ENCODE measurements at places on chromosomes 3 and 15.

DNA sequence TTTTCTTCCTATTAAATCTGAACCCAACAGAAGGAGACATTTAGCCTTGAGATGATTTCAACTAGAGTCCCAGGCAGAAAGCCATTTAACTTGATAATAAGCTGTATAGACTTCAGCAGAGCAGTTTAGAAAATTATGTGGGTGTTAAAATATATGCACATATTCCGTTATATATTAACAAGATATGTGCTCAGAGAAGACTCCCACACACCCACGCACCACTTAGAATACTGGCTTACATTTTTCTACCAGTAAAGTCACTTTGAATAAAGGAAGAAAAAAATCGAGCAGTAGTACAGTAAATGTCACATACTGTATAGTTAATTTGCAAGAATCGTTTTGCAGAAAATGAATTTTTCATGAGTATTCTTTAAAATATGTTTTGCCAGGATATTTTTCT, 599.3 kb downstream of the FGF12 start:
- no peak for DNase-seq

DNA sequence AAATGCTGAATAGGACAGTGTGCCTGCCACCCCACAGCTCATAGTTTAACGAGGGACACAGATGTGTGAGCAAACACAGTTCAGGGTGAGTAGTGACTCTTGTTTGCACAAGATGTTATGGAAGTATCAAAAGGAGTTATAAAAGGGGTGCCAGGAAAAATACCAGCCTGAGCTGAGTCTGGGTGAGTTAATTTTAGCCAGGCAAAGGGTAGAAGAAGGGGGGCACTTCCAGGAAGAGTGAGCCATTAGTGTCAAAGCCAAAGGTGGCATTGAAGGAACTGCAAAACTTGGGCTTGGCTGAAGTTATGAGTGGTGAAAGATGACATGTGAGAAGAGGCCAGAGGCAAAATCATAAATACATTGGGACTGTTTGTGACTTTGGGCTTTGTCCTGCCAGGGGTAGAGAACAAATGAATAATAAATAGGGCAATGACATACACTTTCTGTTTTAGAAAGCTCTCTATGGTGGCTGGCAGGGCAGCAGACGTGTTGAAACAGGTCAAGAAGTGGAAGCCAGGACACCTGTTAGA, 1.9 kb upstream of the SPPL2A start:
- DNase-seq = no peak

DNA sequence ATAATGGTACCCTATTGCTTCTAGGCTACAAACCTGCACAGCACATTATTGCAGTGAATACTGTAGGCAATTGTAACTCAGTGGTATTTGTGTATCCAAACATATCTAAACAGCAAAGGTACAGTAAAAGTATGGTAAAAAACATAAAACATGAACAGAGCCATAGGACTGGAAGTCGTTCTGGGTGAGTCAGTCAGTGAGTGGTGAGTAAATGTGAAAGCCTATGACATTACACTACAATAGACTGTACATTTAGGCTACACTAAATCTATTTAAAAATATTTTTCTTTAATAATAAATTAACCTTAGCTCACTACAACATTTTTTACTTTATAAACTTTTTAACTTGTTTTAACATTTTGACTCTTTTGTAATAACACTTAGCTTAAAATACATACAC, 21.3 kb downstream of the RAB6B start:
- no peak for DNase-seq

DNA sequence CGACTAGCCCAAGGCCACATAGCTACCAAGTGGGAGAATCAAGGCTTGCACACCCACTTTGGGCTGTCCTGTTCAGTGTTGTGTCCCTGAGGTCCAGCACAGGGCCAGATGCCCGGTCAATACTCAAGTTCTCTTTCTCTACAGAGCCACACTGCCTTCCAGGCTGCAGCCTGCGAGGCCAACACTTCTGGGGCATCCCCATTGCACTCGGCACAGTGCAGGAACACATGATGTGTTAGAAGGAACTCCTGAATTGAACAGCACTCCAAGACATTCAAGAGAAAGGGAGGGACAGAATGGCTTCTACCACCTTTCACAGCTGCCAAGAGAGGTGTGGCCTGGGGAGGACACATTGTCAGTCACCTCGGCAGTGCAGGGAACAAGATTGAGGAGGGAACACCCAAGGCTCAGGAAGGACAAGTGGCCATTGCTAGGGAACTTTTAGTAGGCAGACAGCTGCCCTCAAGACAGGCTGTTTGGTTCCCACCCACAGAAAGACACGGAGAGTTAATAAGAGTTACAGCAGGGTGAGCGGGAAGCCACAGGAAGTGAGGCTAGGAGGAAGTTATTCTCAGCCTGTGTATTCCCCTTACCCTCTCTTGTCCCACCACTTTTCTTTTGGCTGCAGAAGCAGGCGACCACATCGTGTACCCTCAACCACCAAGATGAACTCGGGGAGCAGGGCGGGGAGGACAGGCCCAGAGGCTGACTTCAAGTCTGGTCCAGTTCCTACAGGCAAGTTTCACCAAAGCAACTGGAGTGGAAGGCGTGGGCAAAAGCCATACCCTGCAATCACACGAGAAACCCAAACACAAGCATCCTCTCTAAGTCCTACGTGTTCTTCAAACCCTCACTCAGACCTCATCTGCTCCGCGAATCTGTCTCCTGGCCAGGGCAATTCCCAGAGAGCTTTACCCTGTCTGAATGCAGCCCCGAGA, 69.4 kb downstream of the SRGAP3 start:
- no peak for DNase-seq
